ENCODE measurements at places on chromosomes 4 and X.

GRCh38 chr4:81891005-81891996 lies 419.6 kb upstream of the RASGEF1B start:
- no peak for DNase-seq

DNA sequence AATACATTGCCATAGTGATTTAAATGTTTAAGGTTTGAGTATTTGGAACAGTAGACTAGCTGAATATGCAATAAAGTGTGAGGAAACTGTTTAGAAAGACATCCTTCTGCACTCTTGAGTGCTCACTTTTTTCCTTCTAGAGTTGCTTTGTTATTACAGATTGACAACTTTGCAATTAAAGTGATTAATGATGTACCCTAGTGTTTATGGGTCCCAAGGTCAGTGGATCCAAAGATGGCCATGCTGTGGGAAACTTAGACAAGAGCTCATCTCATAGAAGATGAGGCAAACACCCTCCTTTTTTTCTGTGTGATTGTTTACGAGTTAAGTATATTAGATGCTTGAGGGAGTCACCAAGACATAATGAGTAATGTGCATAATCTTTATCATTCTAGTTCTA lies 118.8 kb downstream of the PDLIM5 start:
- no peak for DNase-seq

DNA sequence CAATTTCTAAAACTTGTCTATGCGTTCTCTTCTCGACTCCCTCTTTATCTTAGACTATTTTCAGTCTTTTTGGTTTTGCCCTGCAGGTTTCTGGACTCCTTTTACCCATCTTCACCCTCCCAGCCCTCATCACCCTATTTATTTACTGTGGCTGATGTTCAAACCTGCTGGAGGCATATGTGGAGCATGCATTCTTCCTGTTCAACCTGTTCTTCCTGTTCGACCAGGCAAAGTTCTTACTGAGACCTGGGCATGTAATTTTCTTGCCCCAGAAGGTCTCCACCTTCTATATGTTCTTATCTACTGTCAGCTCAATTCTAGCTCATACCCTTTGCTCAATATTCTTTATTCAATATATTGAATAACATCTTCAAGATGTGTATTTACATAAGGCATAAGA lies 69.4 kb upstream of the AGA start:
- DNase-seq: peak; percentile 83

- DNase-seq: no peak
Observed at GRCh38 chrX:144648788-144649187, 598.5 kb upstream of the SPANXN1 start.

DNA sequence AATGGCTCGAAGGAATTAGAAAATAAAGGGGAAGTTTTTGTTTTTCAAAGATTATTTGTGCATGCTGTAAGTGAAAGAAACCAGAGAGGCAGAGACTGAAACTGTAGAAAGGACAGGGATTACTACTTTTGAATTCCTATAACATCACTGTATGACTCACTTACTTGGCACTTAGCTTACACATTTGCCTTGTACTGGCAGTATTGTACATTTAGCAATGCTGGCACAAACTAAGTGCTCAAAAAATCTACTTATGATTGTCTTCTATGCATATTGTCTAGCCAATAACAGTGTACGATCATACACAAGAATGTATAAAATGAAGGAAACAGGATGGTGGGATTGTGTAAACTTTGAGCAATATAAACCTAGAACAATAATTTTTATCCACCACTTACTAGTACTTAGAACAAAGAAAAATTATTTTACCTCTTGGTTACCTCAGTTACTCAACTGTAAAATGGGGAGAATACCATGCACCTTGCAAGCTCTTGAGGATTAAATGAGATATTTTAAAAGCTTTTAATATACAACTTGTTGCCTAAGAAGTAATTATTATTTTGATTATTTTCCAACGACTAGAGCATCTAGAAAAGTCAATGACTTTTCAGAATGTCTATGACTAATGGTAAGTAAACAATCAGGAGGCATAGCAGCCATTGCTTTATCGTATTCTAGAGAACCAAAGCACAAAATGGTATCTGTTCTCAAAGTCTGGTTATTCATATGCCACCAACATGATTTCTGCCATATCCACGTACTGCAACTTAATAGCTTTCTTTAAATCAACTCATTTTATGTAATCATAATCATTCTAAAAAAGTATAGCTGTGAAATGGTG lies 4.7 kb downstream of the FAM120C start:
- DNase-seq: no peak

- no peak for DNase-seq
Observed at GRCh38 chrX:50152456-50152855, 48.4 kb downstream of the AKAP4 start.

DNA sequence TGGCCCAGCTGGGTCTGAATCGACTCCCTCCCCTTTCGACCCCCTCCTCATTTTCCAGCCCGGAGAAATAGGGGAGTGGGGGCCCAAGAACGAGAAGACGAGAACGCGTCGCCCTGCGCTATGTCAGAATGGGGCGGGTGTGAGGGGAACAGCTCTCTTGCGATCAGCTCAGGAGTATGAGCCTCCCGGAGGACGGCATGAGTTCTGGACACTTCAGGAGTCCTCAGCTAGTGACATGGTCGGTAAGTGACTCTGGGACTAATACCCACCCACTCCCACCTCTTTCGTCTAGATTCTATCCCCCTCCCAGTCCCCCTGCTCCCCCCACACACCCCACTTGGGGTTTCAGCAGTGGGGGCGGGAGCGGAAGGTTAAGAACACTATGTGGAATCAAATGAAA lies 944 bp downstream of the KLF8 start:
- no peak for DNase-seq

DNA sequence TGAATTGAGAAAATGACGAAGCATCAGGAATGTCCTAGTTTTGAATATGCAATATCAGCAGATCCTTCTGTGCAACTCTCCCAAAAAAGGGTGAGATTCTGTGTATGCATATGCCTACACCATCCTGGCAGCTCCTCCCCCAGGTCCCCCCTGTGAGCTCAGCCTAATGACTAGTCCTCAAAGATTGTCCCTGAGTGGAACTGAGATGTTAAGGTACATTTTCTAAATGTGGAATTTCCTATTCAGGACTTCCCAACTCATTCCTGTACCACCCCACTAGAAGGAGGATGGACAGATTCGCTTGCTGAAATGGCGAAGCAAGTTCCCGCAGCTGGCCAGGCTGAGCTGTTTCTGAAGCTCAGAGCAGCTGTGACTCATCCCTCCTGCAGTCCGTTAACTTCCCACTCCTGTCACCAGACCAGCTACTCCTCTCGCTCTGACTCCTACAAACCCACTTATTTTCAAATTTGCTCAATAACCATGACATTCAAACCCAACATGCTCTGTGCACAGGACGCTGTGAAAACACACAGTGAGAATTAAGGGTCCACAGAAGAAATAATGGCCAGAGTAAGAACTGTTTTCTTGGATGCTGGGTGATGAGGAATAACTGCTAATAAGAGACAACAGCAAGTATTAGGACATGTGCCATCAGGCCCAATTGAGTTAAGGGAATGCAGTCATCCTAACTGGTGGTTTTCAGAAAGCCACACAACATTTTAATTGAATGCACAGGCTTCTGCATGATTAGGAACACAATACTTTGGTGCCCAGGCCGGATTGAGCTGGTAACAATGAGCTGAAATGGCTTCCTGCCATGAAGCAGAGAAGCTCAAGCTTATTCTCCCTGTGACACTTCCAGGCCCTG lies 40.0 kb upstream of the IRF2 start:
- peak; percentile 57 for DNase-seq

DNA sequence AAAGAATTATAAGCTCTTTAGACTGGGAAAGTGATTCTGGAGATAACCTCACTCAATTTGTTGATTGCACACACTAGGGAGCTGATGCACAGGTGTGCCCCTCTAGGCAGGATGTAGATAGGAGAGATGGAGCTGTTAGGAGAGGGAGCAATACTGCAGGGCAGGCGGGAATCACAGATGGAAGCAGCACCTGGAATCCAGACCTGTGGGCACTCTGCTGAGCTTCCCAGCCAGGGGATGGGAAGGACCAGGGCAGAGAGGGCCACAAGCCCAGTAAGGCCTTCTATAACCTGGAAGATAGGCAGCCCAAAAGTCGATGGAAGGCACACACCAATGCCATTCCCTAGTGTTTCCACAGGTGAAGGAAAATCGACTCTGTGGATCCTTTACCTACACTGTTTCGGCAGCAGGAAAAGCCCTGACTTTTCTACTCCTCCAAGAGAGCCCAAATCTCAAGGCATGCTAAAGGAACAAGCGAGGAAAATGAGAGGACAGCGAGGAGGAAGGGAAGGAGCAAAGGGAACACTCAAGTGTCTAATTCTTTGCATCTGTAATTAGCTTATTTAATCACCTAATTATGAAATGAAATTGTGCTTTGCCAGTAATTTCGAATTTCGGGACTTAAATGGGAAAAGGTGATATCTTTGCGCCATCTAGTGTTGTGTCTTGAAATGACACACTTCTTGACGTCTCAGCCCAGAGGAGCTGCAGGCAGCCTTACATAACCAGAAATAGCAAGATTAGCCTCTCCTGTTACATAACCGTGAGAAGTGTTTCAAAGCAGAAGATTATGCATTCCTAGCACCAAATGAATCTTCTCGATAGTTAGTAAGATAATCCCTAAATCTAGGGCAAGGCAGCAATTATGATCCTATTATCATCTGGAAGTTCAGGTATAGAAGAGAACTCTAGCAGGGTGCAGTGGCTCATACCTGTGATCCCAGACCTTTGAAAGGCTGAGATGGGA lies 31.0 kb upstream of the TLR3 start:
- peak; percentile 63 for DNase-seq

- DNase-seq: no peak
Observed at GRCh38 chr4:125389713-125390112, 75.0 kb downstream of the FAT4 start.

GRCh38 chrX:103999234-103999633 lies 14.3 kb downstream of the H2BW1 start:
- DNase-seq: no peak

- DNase-seq: no peak
Observed at GRCh38 chrX:101079736-101080270, 1.1 kb downstream of the TMEM35A start.

- no peak for DNase-seq
Observed at GRCh38 chr4:158580064-158580463, 58.4 kb downstream of the RXFP1 start.

DNA sequence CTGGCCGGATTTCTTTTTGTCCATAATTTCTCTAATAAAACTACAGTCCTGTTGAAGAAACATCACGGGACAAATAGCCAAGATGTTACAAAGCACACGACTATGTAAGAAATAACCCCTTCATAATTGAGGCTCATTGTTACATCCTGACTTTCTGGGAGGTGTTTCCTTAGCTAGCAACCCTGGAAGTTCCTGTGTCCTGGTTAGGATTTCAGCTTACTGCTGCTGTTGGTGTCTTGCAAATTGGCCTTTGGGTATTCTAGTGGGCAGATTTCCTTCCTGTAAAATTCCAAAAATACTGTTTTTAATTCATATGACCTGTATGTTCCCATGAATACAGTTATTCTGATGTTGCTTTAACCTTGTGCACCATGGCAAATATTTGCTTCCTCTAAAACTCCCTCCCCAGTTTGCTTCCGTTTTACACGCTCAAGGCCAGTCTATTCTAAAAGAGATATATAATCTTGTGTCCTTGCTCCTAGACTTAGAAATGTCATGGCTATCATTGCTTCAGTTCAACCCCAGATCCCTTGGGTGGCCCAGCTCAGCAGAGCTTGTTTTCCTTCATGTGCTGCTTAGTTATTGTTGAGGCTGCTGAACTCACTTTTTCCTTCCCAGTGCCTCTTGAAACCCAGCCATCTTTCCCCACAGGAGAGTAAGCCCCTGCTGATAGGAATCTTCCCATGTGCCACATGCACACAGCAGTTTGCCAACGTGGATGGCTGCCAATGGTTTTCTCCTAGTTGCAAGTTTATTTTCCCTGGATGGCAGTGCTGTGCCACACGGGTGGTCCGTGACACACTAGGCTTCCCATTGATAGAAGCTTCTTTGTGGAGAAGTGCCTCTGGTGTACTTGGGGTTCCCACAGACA lies 75.8 kb downstream of the TSPAN7 start:
- DNase-seq: peak; percentile 55

GRCh38 chrX:16552546-16552945 lies 97.4 kb upstream of the S100G start:
- DNase-seq: no peak

DNA sequence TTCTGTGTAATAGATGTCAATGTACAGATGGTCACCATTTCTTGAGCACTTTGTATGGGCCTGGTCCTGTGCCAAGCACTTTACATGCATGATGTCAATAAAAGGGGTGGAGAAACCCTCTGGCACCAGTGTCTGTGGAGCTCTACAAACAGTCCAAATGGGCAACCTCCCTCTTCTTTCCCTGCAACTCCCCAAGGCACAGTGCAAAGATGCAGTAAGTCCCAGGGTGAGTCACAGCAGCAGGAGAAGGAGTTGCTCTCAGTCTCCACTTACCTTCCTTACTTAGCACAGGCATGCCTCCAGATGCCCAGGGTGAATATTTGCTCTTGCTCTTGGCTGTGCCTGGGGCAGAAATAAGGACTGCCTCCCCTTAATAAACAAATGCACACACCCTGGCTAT lies 4.3 kb downstream of the OCIAD2 start:
- DNase-seq: no peak

- no peak for DNase-seq
Observed at GRCh38 chrX:71998836-71999509, 88.3 kb downstream of the NHSL2 start.

DNA sequence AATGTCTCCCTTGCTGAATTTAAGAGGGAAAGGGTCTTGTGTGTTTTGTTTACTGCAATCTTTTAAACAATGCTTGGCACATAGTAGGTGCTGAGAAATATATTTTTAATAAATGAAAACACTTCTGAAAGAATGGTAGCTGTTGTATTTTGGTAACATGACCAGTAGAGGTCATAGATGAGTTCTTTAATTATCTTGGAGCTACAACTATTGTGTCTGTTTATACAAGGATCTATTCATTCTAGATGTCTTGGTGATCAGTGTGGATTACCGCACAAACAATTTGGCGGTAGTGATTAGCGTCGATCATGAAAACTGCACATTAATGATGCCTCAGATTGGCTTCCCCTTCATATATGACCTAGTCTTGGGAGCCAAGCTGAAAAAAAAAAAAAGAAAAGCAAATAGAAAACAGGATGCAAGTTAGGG lies 21.4 kb upstream of the SCRG1 start:
- no peak for DNase-seq

GRCh38 chr4:77154761-77155499 lies 2.1 kb upstream of the CCNG2 start:
- no peak for DNase-seq

DNA sequence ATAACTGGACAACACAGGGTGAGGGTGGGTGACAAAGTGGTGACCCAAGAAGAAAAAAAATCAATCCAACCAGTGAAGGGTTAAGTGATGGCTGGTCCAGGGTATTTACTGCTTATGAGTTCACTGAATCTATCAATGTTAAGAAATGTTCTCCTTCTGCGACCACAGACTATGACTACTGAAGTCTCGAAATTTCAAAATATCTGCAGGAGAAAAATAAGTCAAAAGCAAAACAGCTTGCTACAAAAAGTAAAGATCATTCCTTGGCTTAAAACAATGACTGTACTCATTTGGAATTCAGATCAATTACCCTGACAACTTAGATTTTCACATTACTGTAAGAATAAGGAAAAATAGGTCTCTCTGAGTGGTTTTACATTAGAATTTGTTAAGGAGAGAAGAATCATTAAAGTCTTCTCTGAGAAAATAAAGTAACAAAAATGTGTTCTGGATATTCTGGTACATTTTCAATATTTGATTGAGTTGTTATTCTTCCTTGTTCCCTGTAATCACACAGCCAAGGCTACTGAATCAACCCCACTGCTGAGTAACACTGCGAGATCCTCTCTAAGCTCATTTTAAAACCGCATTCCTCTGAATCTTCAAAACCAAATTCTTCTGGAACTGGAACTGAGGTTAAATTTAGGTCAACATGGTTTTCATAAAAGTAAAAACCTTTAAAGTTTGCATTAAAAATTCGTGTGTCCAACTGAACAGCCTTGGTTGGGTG lies 22.7 kb downstream of the SMPX start:
- no peak for DNase-seq

Data from ureter (tissue), 1 donor.